ENCODE measurements at places on chromosomes 5 and 9. TPM values are rescaled to one million over a fixed set of nuclear protein-coding genes. Genes with fewer than 3 reads are reported as not detected.

DNA sequence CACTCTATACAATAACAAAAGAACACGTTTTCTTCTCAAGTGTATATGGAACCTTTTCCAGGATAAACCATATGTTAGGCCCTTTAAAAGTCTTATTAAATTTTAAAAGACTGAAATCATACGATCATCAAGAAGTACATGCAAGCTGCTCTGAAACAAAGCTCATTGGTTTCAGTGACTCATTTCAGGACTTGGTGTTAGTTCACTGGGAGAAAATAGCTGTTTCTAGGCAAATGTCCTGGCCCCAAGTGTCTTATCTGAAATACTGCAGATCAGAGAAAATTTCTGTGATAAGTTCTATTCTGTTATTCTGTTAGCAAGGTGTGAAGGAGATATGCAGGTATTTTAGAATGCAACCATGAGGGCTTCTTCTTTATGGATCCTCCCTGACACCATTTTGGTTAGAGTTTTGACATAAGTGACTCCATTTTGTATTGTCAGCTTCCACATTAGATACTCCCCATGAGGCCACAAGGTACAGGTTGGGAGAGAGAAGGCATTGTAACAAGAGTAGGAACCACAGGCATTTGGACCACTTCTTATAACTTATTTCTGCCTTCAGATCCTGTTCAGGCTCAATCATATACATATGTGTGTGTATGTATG, 7.5 kb upstream of the CCDC180 start:
- peak; percentile 35 for DNase-seq

GRCh38 chr9:18754537-18754936, 278.5 kb downstream of the SAXO1 start:
- no peak for DNase-seq

DNA sequence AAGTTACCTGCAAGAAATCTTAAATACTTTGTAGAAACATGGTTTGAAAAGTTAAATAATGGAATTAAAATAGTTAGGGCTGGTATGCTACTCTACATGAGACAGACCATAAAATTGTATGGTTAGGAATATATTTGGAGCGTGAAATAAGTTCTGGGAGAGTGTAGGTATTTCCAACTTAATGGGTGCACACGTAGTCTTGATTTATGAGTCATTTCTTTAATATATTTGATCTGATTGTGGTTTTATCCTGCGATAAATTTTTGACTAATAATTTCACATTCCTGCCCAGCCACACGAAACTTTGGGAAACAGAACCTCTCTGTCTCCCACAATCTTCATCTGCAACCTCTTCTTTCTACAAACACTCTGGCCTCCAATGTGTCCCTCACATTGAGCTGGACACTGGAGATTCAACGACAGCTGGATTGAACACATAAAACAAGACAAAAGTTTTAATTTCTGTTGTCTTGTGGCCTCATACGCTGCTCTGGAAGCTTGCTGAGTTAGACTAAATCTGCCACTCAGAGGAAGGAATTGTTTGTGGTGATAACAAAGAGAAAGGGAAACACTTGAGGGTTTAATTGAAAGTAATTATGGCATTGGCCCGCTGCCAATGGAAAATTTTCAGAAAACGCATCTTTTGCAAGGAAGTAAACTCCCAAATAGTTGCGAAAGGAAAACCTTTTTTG, 201.8 kb upstream of the ZNF608 start:
- DNase-seq, result no peak

GRCh38 chr9:19804431-19804830, 15.6 kb upstream of the SLC24A2 start:
- no peak for DNase-seq

Gene IL9
- not detected for polyA plus RNA-seq

DNA sequence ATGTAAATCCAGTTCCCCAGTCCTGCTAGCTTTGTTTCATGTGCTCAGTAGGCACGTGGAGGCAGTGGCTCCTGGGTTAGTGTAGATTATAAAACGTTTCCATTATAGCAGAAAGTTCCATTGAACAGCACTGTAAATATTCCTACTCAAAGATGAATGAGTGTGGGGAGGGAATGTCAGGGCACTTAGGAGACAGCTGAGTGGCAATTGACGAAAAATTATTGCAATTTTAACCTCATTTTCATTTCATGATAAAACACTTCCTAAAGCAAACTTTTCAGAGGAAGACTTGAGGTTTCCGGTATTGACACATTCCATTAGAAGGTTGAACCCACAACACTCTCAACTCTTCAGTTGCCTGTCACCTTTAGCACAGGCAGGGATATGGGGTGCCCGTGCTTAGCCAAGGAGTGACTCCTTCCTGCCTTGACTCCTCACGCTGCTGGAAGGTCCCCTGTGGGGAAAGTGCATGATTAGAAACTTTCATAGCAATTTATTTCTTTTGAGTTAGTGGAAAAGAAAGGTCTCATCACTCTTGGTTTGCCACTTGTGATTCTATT, 41.2 kb downstream of the SLC46A2 start:
- DNase-seq, result no peak

Gene PAEP
- polyA plus RNA-seq, result not detected

DNA sequence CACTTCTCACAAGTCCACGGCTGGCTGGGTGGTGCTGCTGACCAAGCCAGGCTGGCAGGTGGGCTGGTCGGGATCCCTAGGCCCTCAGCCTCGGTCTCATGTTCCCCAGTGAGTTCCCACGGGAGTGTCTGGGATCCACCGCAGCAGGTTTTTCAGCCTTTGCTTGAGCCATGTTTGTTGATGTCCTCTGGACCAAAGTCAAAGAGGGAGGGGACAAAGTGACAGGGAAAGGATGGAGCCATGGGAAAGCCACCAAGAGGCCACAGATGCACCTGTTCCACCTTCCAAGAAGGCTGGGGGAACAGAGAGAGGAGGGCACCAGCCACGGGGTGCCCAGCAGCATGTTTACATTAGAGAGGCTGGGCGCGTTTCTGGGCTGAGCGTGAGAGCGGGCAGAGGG, 2.8 kb upstream of the UBAC1 start:
- DNase-seq, result no peak

DNA sequence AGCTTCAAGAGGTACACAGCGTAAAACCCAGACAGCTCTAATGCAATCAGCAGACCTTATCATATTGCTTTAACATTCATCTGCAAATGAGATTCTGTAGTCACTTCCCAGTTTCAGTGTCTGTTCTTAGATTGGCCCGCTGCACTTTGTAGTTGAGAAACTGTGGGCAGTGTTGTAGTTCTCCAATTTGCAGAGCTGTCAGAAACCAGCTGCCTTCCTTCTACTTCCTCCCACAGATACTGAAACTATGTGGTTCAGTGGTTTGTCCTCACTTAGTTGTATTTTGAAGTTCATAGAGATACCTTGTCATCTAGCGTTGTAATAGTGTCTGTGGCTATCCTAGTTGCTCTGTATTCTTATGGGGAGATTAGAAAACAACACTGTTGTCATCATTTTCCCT, 39.6 kb upstream of the TRIM36 start:
- peak; percentile 46 for DNase-seq

GRCh38 chr5:107964722-107965121, 294.0 kb upstream of the EFNA5 start:
- no peak for DNase-seq

DNA sequence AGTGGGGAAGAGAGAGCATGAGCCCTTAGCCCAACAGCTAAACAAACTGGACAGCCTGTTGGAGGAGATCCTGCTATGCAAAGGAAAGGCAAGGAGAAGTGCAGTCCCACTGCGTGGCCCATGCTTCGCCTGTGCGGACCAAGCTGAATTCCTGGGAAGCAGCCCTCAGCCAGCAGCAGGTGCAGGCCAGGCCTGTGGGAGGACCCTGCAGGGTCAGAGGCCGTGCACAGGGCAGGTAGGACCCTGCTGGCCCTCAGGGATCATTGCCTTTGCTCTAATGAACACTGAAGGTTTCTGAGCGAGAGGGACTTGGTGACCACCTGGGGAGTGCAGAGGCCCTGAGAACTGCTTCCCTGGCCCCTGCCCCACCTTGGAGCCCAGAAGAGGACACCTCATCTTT, 6.0 kb upstream of the SLC6A19 start:
- no peak for DNase-seq

GRCh38 chr9:127074561-127075548, 47.6 kb downstream of the ANGPTL2 start:
- no peak for DNase-seq

Gene CARD9
- 0.29 TPM for polyA plus RNA-seq
